T47D (cell line): ENCODE measurements at places on chromosomes 3 and 15.
A peak's percentile ranks its signal among the peaks of the same experiment; 100 is the strongest.

DNA sequence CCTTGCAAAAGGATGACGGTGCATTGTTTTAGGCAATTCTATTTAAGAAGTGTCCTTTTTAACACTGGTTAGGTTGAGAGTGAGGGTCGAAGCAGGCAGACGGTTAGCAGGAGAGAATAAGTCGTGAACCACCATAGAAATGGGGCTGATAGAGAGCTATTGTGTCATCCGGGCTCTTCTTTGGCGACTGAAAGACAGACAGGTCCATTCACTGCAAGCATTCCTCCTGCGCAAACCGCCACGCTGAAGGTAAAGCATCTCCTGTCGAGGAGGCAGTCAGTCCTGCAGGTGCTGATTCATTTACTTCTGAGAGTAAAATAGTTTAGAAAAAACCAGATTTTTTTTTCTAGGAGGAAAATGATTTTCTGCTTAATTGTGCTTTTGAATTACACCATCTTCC lies 1002.8 kb upstream of the NR2F2 start:
- DNase-seq = no peak

DNA sequence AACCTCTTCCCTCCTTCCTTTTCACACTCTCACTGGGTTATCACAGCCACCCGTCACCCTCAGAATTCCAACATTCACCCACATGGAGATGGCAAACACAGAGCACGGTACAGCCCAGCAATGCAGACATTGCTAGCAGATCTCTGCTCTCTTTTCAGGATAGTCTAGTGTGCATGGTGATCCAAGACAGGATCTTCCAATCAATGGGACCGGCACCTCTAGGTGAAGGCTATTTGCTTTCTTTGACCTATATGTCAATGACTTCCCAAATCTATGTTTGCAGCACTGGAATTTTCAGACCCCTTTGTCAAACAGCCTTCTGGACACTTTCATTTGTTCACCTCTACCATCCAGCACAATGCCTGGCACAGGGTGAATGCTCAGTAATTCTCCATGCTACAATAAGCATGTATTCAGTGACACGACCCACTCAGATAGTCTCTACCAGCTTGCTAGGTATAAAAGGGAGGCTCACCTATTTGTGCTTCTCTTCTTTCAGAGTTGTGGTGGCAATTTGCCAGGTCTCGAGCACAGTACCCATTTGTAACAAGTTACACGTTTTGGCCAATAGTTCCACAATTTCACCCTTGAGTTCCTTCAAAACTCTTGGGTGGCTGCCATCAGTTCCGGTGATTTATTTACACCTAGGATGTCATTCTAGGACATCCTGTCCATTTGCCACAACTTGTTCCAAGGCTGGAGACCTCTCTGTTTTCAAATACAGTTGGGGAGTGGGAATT lies 279.1 kb upstream of the ICE2 start:
- DNase-seq = no peak

GRCh38 chr15:34782901-34783300 lies 12.4 kb downstream of the ACTC1 start:
- no peak for DNase-seq

DNA sequence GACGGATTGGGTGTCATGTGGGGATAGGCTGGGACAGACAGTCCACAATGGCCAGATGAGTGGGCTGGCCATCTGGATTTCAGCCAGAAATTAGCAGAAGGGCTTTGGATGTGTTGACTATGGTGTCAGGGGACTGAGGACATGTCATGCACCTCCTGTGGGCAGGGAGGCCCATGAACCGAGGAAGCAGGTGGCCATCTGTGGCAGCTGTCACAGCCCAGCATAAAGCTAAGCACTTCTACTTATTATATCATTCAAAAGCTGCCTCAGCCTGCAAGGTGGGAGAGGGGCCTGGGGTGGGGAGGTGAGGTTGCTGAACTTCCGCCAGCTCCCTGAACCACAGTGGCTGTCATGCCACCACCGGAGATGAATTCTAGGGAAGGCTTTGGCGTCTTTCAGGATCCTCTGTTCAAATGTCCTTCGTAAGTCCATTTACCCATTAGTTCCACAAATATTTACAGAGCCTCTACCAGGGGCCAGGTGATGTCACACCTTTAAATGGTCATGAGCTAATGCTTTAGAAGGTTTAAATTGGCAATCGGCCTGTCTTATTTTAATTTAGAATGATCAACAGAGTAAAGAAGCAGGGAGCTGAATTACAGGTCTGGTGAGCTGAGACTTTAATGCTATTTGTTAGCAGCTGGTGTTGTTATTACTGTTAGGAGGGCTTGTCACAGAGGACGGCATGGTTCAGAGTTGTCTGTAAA lies 23.6 kb upstream of the CAV3 start:
- peak; percentile 58 for DNase-seq

DNA sequence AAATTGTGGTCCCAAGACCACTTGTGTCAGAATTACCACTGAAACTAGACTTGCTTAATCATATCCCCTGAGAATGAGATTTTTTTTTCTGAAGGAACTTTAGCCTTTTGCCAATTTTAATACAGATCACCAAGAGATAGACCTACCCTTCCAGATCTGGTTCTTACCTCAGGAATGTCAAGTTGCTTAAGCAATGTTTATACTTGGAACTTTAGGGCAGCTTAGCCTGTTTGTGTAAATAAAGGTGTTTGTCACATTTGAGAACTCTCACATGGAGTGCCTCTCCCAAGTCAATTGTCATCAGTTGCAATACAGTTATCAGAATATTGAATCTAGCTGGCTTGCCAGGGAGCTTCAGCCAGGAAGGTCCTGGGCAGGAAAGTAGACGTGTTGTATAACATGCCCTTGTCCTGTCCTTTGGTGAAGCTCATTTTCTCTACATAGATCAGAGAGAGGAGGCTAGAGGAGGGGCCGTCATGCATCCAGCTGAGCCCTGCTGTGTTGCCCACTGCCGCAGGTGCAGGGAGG lies 3.9 kb downstream of the GPD1L start:
- DNase-seq = peak; percentile 93

GRCh38 chr3:31610700-31611275 lies 78.1 kb downstream of the STT3B start:
- no peak for DNase-seq

GRCh38 chr3:58522759-58523425 lies 14.1 kb downstream of the ACOX2 start:
- no peak for DNase-seq

DNA sequence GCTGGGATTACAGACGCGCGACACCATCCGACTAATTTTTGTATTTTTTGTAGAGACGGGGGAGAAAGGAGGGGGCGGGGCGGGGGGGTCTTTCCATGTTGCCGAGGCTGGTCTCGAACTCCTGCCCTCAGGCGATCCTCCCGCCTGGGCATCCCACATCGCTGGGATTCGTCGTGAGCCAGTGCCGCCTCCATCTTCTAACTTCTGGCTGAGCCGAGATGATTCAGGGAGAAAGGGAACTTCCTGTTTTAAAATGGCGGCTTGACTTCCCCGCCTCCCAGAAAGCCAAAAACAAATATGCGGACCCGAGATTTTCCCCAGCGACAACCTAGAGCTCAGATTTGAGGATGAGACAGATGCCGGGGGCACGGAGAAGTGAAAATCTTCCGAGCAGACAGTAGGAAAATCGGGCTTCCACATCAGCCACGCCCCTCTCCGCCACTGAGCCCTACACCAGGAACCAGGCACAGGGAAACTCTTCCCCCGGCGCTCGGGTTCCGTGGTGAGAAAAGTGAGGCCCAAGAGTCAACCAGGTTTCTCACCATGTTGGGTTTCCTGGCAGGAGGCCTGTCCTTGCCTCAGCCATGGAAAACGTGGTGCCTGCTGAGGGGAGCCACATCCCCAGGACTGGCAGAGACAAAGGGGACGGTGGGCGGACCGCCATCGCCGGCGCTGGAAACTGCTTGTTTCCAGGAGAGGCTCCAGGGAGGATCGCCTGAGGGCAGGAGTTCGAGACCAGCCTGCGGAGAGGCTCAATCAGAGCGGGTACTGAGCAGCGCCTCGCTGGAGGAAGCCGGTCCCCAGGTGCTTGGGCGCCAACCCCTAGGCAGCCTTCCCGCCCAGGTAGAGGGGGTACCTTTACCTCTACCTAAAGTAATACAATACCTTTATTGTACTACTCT lies 18.7 kb downstream of the CHST14 start:
- no peak for DNase-seq

DNA sequence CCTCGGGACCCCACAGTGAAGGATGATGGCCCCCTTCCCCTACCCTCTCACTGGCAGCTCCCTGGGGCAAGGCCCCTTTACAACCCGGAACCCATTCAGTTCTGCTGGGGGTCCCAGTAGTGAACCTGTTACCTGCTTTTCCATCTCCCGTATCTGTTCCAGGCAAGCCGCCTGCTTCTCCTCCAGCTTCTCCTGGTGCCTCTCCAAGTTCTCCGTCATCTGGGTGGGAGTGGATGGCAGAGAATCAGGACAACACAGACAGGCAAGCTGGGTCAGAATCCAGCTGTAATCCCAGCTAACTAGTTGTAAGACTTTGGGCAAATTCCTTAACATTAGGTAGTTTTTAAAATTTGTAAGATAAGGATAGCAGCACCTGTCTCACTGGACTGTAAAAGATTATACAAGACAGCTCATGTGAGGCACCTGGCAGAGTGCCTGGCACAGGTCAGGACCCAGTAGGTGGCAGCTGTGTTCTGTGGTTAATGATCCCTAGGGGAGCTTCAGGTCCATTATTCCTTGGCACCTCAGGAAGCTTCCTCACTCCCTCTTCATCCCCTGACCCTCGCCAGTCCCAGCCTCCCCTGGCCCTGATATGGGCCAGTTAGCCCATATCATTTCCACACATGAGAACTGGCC lies 6.4 kb upstream of the ANKRD63 start:
- no peak for DNase-seq

DNA sequence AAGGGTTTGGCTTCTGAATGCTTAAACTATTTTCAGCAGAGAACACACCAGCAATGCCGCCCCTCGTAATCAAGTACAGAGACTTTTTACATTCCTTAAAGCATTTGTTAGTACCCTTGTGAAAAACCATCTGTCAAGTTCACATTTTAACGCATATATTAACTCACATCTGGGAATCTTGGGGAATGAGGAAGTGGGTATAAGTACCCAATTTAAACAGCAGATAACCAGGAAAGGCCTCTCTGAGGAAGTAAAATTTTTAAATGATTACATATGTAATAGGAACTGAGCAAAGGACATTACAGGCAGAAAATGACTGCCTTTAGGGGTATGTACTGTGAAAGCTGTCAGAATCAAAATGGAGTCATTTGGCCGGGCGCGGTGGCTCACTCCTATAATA lies 12.8 kb upstream of the CFAP44 start:
- no peak for DNase-seq

DNA sequence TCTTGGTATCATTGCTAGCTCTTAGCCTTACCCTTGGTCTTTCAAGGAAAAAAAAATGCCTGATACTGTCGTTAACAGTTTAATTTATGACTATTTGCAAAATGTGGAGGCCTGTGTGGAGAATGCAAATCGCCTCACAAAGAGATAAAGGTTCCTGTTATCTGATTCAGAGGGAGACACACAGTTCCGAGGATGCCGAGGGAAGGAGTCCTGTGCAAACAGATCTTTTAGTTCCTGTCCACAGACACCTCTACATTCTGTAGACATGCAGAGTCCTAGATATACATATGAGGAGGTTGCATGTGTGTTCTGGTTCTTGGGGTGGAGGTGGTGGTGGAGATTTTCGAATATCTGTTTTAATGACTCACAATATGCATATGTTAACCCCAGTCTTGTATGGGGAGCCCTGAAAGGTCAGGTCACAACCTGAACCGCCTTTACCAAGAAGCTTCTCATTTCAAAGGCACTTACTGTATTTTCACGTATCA lies 5.7 kb downstream of the NR2F2 start:
- no peak for DNase-seq

DNA sequence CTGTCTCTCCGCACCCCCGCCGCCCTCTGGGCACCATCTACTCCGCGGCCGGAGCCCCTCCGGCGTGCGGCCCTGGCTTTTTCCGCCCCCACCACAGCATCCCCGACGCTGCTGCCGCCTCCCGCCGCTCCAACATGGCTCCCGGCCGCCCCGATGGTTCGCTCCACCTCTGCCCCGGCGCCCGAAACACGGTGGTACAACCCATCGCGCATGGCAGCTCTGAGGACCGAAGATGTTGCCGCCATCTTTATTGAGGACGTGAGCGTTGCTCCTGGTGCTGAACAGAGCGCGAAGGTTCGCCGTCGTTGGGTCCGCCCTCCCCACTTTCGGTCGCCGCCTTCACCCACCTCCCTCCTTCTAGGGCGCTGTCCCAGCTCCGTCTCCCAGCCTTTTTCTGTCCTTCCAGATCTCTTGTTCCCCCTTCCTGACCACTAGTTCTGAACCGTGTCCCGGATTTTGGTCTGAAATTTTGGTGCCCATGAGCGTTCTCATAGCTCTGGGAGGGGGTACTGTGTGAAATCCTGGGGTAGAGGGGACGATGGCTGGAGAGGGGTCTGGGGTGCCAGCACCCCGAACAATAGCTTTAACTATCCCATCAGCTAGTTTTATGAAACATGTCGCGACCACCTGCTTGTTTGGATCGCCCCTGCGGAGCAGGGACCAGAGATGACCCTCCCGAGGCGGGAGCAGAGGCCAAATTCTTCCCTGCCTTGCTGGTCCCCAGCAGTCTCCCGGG lies at the start of gene CELSR3:
Gene CELSR3 (minus strand): TSS at position 134 of the 736 bp plus-strand sequence. CDS start 252 bp downstream, outside the sequence.
- DNase-seq = peak; percentile 94

DNA sequence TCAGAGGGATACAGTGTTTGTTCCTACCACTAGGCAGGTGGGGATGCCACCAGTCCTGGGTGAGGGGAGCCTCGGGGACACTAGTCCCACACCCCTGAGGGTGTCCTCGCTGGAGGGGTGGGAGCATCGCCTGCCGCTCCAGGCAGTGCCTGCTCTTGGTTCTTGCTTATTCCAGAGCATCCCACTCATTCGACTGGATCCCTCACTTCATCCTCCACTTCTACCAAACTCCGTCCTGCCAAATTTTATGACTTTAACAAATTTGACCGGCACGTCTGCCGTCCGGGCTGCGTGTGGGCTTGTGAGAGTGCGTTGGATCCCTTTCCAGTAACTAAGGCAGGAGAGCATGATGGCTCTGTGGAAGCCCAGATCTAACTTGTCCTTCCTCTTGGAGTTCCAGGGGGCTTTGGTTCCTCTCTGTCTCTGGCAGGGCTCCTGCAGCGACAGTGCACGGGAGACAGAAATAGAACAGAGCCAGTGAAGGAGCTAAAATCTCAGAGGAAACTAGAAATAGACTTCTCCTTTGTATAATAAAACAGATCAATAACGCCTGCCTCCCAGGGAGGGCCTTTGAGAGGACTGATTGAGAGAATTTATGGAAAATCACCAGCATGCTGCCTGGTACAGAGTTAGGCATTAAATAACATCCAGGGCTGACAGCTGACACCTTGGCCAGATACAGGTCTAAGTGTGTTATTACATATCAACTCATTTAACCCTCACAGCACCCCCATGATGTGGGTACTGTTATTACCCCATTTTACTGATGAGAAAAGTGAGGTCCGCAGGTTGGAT lies 34.5 kb downstream of the MGLL start:
- no peak for DNase-seq

DNA sequence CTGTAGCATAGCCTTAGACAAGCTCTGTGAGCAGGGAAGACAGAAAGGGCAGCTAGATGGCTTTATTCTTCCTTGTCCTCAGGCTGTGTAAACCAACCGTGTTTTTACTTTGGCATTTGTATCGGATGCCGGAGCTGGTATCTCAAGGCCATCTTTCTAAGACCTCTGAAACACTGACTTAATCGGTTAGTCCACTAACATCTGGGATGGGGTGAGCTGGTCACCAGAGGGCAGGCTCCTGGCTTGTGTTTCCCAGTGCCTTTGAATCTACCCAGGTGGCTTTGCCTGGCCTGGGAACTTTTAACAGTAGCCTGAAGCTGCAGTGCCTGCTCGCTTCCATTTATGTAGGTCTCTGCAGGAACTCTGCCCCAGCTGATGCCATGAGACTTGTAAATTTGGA lies 252.7 kb downstream of the NR1D2 start:
- no peak for DNase-seq

- DNase-seq = no peak
These were observed 227.4 kb upstream of the AZI2 start for GRCh38 chr3:28575746-28576613.

GRCh38 chr15:40844696-40845030 lies 815 bp downstream of the SPINT1 start:
- no peak for DNase-seq
